Activated T-cell treated with anti-CD3 and anti-CD28 coated beads for 1 hour (primary cell): ENCODE measurements at places on chromosomes 6 and 20.

- DNase-seq: no peak
Observed at GRCh38 chr6:121093928-121094327, 240.4 kb downstream of the TBC1D32 start.

GRCh38 chr20:43490038-43490437, 17.5 kb upstream of the L3MBTL1 start:
- DNase-seq: no peak

DNA sequence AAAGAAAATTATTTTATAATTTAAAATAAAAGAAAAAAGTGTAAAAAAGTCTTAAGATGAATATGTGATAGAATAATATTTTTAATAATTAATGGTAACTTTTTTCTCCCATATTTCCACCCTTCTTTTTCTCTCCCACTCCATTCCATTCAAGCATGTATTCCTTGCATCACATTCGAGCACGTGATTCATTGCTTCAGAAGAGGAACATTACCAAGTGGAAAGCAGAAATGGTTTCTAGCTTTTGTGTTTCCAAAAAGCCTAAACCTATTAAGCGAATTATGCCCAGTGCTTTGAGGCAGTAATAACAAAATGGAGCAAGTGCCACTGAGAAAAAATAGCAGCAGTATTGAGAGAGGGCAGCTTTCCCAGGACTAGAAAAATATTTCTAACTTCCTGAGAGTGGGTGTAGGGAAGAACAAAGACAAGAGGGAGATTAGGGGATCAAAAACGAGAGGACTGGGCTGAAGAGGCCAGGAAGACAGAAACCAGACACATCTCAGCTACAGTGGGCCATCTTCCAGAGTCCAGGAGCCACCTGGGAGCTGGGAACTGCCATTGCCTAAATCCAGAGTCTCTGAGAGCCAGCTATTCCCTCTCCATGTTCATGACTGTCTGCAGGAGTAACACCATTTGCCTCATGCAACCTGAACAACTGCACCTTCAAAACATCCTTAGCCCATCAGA, 15.0 kb upstream of the AKIRIN2 start:
- no peak for DNase-seq

- DNase-seq: no peak
Observed at GRCh38 chr6:35477551-35478179, 9.5 kb downstream of the RPL10A start.

DNA sequence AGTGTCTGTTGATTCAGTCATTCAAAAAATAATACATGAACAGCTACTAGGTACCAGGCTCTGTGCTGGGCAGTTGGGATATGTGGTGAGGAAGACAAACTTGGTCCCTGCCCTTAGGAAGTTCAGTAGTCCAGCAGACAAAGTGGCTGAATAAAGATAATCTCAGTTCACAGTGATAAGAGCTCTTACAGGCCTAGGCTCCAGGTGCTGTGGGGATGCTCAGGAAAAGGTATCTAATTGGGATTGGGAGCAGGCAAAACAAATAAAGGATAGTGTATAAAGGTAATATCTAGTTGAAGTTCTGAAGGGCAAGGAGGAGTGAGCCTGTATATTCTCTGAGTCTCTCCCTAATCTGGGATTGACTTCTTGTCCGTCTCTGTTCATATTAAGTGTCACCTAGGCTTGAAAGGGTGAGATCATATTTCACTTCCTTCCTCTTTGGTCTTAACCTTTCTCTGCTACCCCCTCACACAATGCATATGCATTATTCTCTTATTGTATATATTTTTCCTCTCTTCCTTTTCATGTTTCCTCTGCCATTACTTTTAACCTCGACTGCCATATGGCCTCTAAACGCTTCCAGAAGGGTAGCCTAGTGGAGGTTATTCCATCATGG, 13.5 kb downstream of the PTPN1 start:
- no peak for DNase-seq

GRCh38 chr6:18078866-18079265, 43.6 kb downstream of the NHLRC1 start:
- DNase-seq: no peak

- no peak for DNase-seq
Observed at GRCh38 chr6:152651986-152652385, 14.8 kb upstream of the SYNE1 start.

- DNase-seq: no peak
Observed at GRCh38 chr20:39825950-39826349, 863.1 kb downstream of the MAFB start.

DNA sequence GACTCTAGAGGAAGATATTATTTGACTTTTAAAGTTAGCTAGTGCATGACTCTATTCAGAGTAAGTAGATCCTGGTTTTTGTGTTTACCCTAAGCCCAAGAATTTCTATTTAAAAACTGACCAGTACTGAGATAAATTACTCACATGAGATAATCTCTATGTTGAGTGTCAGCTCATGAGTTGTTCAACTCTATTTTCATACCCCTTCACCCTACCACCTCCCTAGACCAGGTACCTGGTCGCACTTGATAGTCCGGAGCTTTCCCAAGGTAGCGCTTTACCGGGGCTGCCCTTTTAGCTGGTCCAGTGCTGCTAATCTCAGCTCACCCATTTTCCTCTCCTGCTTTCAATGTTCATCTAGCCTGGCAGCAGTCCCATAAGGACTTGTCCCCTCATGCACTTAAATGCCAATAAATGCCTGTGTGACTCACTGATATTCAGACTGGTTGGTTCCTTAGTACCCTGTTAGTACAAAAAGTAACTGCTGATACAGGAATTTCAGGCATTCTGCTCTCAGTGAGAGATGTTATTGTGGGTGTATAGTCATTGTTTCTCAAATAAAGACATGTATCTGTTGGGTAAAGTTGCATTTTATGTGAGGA, 503.9 kb downstream of the ADGRB3 start:
- no peak for DNase-seq

GRCh38 chr20:32975698-32976674, 28.2 kb downstream of the SUN5 start:
- DNase-seq: no peak
